Diencephalon (tissue), 1 donor: ENCODE measurements at places on chromosomes 7 and 10. TPM values are rescaled to one million over a fixed set of nuclear protein-coding genes. Genes with fewer than 3 reads are reported as not detected.

DNAJC30 gene
- 3.5 TPM for total RNA-seq

ZNF282 gene
- 20.1 TPM for total RNA-seq

IKZF5 gene
- total RNA-seq: 10.6 TPM

PKD1L1 gene
- 0.92 TPM for total RNA-seq

CDH23 gene
- total RNA-seq: 8.1 TPM

ABCB4 gene
- total RNA-seq: 2.3 TPM

TAF5 gene
- total RNA-seq: 6.7 TPM

HTR5A gene
- total RNA-seq: 2.5 TPM

PNLIP gene
- total RNA-seq: not detected

GJC3 gene
- total RNA-seq: not detected

FAM24B gene
- total RNA-seq: 6.9 TPM

FAM25G gene
- not detected for total RNA-seq

PAX2 gene
- total RNA-seq: not detected

ZNF680 gene
- 52.1 TPM for total RNA-seq

SPDYE6 gene
- total RNA-seq: not detected

UROS gene
- 82.1 TPM for total RNA-seq

GIMAP2 gene
- total RNA-seq: 6.7 TPM

PAX4 gene
- not detected for total RNA-seq

PIK3CG gene
- total RNA-seq: 1.8 TPM

LRMDA gene
- 5.8 TPM for total RNA-seq

NPTX2 gene
- total RNA-seq: 32.1 TPM

FAM25A gene
- not detected for total RNA-seq

ASAH2 gene
- total RNA-seq: 3.0 TPM

CYP3A7 gene
- not detected for total RNA-seq

NSUN6 gene
- total RNA-seq: 32.8 TPM
